ENCODE measurements at places on chromosomes 5 and 9.

GRCh38 chr5:88979244-88979643 lies 96.3 kb upstream of the MEF2C start:
- DNase-seq, result no peak

- DNase-seq, result no peak
Measured at GRCh38 chr5:122607818-122608217, 167.1 kb upstream of the SNX2 start.

- no peak for DNase-seq
Measured at GRCh38 chr9:4689021-4689420, 9.7 kb downstream of the CDC37L1 start.

DNA sequence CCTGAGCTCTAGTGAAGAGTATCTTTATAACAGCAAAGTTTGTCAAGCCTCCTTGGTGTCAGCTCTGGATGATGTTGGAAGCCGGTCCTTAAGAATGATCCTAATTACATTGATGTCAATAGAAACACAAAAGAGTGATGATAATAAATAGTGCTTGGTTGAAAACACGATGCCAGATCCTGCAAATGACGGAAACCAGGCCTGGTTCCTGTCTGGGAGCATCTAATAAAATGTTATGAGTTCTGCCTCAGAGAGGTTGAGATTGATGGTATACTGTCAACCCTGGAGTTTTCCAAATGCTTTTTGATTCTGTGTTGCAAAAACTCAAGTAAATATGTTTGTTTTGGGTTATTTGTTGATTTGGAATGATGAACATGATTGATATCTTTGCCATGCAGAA lies 23.3 kb downstream of the HMHB1 start:
- DNase-seq, result no peak
